Activated naive CD8-positive, alpha-beta T cell treated with anti-CD3 and anti-CD28 coated beads for 36 hours (primary cell): ENCODE measurements at places on chromosomes 12 and 14.

DNA sequence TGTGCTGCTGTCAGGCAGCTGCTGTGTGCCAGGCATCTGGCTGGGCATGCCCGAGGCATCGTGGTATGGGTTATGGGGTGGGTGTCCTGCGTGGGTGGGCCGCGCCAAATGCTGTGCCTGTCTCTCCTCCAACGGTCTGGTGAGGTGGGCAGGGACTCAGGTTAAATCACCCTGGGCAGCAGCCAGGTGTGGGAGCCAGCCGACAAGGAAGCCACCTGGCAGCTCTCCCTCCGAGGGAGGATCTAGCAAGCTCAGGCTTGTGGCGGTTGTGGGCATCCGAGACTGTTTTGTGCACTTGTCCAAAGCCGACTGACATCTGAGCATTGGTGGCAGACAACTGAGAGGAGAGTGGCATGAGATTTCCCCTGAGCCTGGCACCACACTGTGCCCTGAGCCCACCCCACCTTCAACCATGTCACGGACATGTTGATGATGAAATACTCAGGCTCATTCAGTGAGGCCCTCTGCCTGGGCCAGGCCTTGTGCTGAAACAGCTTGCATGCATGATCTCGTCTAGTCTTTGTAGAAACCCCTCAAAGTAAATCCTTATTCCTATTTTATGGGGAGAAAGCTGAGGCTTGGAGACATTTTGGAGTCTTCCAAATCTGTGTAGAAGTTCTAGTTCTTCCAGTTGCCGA is 181.8 kb upstream of the MYL2 start:
- DNase-seq, result no peak

- DNase-seq, result no peak
Measured at GRCh38 chr12:27826076-27826475, 46.0 kb upstream of the MANSC4 start.

DNA sequence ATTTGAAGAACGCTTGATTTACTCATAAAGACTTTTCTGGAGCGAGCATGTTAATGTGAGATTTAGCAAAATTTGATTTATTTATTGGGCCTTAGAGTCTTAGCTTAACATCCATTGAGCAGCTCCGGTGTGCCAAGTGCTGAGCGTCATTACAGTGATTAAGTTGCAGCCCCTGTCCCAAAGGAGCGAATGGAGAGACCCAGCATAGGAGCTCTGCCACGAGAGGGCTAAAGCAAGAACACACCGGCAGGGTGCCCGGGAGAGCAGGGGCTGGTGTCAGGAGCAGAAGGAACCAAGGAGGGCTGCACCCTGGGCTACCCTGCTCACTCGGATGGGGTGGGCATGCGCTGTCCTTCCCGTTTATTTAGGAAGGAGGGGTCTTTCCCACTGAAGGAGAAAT is 50.6 kb downstream of the PPP2R5C start:
- no peak for DNase-seq

DNA sequence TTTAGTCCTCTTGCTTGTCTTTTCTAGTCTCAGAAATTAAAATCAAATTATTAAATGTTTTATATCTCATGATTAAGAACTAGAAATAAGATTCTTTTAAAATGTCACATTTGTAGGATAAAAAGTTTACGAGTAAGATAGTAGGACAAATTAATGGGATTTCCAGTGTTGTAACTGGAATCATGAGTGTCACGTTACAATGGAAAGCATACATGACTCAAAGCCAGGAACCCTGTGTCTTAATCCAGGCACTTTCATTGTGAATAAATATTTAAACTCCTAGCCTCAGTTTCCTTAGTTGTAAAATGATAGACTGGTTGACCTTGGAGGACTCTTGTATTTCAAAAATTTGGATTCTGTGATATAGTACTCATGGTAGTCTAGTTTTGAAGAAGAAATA is 84.9 kb downstream of the MIA2 start:
- DNase-seq, result no peak

- DNase-seq, result no peak
Measured at GRCh38 chr12:73277971-73278370, 1005.8 kb downstream of the TRHDE start.

GRCh38 chr14:57512220-57512619 is 18.6 kb upstream of the CCDC198 start:
- DNase-seq, result no peak

- no peak for DNase-seq
Measured at GRCh38 chr12:45168976-45169375, 46.9 kb upstream of the ANO6 start.

- DNase-seq, result no peak
Measured at GRCh38 chr12:114192549-114192948, 213.4 kb downstream of the TBX5 start.

DNA sequence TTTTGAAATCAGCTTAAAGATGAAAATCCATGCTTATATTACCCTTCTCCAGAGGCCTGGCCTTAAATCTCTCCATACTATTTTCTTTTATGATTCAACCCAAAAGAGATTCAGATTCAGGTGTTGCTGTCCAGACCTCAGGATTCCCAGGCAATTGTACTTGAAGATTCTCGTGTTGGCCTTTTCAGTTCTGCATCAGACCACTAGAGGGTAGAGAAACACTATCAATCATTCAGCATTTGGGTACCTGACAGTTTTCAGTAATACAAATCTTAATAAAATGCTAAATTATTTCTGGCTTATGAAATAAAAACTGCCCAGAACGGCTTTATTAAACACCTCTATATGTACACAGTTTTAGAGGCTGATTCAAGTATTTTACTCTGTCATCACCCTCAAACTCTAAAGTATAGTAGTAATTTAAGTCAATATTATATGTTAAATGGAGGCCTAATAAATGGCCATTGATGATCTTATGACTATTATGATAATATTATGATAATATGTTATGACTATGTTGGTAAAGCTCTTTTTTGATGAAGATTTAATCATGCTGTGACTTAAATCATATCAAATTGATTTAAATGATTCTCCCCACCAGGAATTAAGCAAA is 301.1 kb downstream of the DUSP6 start:
- DNase-seq, result no peak

GRCh38 chr12:5977556-5977955 is 32.5 kb upstream of the ANO2 start:
- DNase-seq, result no peak

DNA sequence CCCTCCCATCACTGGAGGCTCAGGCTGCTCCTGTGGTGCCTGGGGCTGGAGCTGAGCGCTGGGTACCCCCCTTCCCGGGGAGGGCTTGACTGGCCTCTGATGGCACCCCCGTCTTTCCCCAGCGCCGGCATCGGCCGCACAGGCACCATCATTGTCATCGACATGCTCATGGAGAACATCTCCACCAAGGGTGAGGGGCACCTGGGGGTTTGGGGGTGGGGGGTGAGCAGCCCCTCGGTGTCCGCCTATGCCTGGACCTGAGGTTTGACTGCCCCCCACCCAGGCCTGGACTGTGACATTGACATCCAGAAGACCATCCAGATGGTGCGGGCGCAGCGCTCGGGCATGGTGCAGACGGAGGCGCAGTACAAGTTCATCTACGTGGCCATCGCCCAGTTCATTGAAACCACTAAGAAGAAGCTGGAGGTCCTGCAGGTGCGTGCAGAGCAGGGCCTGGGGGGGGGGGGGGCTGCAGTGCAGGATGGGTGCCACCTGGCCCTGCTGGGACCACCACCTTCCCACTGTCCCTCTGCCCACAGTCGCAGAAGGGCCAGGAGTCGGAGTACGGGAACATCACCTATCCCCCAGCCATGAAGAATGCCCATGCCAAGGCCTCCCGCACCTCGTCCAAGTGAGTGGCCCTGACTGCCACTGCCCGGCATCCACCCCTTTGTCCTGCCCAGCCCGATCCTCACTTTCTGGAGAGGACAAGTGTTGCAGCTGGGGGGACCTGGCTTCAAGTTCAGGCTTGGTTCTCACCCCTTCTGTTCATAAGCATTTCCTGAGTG is 8.8 kb downstream of the PTPN6 start:
- no peak for DNase-seq

DNA sequence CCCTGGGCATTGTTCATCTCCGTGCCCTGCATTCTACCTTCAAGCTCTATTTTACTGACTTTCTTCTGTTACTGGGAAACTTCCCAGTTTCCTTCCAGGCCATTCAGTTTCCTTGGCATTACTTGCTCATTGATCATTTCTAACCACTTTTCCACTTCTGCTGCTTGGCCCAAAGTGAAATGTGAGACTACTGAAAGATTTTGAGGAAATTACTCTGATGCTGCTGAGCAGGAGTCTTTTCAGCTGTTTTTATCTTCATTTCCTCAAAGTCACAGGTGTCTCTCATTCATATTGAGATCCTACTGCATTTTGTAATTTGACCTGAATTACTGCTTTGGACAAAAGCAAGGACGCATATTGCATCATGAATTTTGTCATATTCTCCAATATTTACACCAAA is 26.4 kb upstream of the DBX2 start:
- no peak for DNase-seq

DNA sequence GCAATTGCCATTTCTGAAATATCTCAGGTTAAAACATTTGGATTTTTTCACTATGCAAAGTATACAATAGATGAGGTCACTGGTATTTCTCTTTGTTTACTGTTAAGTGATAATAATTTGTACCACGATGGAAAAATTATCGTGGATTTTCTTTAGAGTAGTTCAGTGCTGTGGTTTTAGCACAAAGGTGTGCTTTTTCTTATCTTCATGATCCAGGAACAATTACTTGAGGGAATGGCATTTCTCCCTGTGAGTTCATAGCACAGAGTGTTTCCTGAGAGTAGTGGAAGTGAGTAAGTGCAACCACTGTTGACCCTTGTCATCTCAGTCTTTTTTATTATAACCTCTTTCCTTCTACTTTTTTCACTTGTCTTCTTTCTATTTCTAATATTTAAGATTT is 86.8 kb downstream of the FGD4 start:
- DNase-seq, result no peak

- DNase-seq, result no peak
Measured at GRCh38 chr12:34403706-34404376, 381.5 kb downstream of the ALG10 start.

- DNase-seq, result no peak
Measured at GRCh38 chr12:62878211-62878610, 56.7 kb downstream of the PPM1H start.

GRCh38 chr14:24398653-24399446 is at the start of gene NYNRIN:
Gene NYNRIN, plus strand, starts transcription at chr14:24399003. Its CDS starts 244 bp downstream, at chr14:24399247.
- DNase-seq, result peak; percentile 47

DNA sequence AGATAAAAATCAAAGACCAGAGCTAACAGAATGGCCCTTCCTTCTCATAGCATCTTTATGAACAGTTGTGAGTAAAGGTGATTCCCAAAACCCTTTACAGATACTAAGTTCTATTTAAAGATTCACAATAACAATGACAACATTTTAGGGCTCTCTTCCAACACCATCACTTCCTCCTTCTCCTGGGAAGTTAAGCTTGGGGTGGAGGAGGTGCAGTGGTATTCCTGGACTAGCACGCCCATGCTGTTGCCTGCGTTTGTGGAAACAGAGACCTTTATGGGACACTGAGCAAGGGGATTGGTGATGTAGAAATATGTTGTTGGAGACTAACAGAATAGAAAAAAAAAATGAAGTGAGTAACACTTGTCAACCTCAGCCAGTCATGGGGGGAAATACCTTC is 22.5 kb downstream of the SYNE2 start:
- DNase-seq, result no peak

DNA sequence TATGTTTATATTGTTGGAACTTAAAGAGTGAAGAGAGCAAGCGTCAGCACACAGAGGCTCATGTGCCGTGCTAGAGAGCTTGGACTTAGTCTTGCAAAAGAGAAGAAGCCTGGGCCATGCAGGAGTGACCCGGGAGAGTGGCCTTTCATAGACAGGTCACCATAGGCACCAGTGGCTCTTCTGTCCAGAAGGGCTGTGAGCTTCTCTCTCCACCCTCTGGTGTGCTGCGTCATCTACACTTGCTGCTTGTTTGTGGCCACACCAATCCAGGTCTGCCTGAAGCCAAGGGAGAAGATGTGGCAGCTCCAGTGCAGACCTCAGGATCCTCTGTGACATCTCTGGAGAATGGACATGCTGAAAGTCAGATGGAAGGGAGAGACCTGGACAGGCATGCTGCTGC is 74.4 kb downstream of the NTF3 start:
- DNase-seq, result no peak

DNA sequence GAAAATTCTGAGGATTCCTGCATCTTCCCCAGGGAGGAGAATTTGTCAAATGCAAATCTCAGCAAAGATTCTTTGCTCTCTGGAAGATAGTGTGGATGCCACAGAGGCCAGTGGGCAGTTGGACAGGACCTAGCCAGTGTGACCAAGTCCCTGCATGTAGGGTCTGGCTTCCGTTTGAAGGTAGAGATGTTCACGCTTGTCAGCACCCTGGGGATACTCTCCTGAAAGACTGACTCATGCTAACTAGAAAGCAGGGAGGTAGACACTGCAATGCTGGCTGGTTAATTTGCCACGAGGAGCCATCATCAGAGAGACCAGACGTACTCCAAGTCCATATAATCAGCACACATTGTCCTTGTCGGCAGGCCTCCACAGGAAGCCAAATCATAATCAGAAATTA is 130.1 kb downstream of the SAMD4A start:
- no peak for DNase-seq

DNA sequence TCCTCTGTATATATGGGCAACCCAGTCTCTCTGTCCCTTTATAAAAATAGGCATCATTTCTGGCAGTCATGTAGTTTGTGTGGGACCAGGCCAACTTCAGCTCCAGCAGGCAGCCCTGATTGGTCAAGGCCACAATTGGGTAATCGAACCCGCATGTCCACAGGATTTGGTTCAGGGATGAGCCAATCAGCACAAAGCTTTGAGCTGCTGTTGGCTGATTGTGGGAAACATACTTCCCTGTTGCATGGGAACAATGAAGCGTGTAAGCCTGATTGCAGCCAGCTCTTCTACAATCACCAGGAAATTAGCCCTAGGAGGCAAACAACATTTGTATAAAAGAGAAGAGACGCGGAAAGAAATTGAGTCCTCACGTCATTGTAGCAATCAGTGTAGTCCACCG is 328.6 kb downstream of the PCNX1 start:
- no peak for DNase-seq

DNA sequence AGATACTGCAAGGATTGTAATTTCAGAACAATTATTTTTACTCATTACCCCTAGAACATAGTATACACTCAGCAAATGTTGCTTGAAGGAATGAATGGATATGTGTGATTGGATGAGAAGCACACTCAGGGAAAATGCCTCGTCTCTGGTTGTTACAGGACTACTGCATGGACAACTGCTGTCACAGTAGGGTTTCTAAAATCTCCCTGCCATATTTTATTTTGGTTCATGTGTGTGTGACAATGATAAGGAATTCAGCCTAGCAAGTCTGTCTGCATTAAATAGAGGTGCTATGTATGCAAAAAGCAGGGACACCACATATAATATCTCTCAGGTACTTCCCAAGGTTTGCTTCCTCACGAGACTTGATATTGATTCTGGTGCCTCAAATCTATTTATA is 1.4 kb downstream of the PTPRR start:
- no peak for DNase-seq

- no peak for DNase-seq
Measured at GRCh38 chr12:16076557-16076956, 165.4 kb downstream of the DERA start.

GRCh38 chr12:5369298-5369697 is 62.6 kb upstream of the NTF3 start:
- DNase-seq, result no peak

- no peak for DNase-seq
Measured at GRCh38 chr14:95569440-95569839, 34.6 kb downstream of the GLRX5 start.

GRCh38 chr12:55683676-55684075 is 24.0 kb downstream of the ITGA7 start:
- DNase-seq, result no peak

- no peak for DNase-seq
Measured at GRCh38 chr14:64645220-64645892, 58.9 kb upstream of the PLEKHG3 start.

- DNase-seq, result no peak
Measured at GRCh38 chr14:89060191-89060590, 235.7 kb downstream of the TTC8 start.
